Kasumi-1 (cell line): ENCODE measurements at places on chromosomes 3 and 15.

DNA sequence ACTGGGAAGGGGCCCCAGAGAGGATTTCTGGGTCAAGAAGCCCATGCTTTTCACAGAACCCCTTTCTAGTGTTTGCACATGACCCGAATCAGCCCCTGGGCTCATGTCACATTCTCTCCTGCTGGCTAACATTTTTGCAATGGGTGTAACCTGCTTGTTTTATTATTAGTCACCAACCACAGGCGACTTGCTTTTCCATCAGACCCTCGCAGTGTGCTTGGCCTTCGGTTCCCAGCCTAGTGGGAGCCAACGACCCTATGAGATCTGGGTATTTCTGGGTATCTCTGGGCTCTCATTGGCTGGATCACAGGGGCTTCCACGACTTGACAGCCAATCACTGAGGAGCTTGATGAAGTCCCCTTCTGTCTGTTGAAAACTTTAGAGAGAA is 11.0 kb upstream of the FBLN2 start:
- no peak for DNase-seq

- DNase-seq: no peak
Observed at GRCh38 chr3:33833408-33834095, 35.1 kb downstream of the PDCD6IP start.

- DNase-seq: no peak
Observed at GRCh38 chr3:47301456-47301855, 18.7 kb downstream of the KLHL18 start.

GRCh38 chr15:70137967-70138366 is 40.2 kb upstream of the TLE3 start:
- DNase-seq: no peak

DNA sequence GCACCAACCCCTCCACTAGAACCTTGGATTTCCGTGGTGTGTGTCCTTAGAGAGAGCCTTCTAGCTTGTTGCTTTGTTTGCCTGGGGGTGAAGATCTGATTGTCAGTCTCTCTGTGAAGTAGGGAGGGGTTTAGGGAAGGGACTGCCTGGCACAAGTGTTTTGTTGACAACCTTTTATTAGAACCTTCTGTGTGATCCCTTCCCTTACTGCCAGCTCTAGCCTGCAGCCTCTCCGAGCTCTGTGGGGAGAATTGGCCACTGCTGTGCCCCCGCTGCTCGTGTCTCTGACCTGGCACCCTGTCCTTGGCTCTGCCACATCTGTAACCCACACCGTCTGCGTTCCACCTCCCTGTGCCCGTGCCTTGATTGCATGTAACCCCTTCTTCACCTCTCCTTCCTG is 30.9 kb upstream of the PCSK6 start:
- DNase-seq: no peak

DNA sequence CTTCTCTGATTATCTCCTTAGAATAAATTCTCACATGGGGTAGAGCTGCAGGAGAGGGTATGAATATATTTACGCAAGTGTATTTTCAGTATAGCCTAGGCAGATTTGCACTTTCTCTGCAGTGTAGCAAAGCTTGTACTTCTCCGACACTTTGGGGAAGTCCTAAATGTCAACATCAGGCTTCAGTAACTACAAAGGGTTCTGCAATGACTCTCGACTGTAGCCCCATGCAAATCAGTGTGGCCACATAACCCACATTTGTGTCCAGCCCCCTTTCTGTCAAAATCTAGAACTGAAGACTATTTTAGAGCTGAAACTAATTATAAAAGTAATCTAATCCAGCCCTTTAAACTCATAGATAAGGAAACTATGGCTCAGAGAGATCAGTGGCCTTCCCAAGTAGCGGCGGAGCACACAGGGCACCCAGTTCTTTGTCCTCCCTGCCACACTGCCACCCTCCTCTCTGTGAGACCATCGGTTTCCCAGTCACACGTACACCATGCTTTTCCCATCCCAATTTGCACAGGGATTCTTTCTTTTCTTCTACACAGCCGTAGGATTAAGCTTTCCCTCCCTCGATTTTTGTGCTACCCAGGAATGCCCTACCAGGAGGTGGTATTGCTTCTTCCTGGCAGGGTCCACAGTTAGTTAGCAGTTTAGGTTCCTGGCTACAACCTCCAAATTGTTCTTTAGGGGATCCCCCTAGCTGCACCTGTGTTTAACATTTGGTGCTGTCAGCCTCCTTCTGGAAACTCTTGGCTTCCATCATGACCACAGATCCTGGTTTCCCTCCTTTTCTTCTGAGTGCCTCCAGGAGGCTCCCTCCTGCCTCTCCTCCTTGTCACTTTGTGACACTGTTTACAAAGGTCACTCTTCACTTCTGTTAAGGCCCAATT is 22.9 kb downstream of the MRAS start:
- peak; percentile 9 for DNase-seq

DNA sequence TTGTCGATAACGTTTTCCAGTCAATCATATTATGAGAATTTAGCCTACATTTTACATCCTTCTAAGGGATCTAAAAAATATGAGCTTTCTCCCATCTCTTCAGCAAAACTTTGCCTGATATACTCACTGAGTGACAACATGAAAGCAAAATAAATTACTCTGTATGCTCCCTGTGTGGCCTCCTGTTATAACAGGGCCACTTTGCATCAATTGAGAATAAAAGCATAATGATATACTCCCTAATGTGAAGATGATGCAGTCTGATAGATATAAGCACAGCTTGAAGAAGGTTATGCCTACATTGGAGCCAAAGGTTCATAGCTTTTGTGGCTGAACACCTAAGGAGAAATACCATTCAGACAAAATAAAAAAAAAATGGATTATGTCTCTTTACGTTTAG is 561.3 kb upstream of the ZNF717 start:
- no peak for DNase-seq

- DNase-seq: no peak
Observed at GRCh38 chr3:188486952-188487351, 333.0 kb downstream of the LPP start.

DNA sequence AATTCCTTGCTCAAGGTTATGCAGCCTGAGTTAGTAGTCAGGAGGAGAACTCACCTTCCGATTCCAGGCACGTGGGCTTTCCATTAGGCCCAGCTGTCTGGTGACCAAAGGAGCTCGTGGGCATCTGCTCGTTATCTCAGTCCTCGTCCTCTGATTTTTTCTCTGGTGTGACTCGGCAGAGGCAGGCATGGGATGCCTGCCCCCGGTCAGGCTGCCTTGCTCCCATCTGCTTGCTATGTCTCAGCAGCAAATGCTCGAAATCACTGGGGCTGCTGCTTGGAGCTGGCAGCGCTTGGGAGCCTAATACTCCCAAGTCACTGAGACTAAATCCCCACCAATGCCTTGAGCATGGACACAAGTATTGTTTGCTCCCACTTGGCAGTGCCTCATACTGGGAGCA is 84.5 kb upstream of the NMNAT3 start:
- no peak for DNase-seq

DNA sequence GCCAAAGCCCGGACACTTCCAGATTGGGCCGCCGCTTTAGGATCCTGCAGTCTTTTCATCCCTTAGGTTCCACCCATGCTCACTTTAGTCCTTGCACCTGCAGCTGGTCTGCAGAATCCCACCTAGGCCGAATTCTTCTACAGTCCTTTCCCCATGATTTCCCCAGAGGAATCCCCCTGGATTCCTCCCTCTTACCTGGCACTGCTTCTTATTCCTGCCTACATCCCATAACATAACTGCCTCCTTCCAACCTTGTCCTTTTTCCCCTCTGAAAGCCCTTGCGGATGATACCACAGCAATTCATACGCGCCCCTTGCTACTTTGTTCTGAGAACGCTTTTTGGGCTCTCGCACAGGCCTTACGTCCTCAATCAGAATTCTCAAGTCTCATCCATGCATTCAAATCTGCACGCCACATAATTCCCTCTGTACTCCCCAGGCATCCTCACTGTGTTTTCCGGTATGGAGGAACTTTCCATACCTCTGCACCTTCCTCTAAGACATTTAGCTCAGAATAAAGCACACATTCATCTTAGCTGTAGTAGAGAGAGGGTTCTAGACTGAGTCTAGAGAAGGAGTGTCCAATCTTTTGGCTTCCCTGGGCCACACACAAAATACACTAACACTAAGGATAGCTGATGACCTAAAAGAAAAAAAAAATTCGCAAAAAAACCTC is 619 bp downstream of the EIF2AK4 start:
- no peak for DNase-seq

- DNase-seq: no peak
Observed at GRCh38 chr15:61301701-61302100, 72.6 kb upstream of the RORA start.

- DNase-seq: peak; percentile 30
Observed at GRCh38 chr15:51861557-51862359, 32.3 kb downstream of the TMOD3 start.

- DNase-seq: no peak
Observed at GRCh38 chr3:149327156-149327555, 6.3 kb downstream of the TM4SF18 start.

DNA sequence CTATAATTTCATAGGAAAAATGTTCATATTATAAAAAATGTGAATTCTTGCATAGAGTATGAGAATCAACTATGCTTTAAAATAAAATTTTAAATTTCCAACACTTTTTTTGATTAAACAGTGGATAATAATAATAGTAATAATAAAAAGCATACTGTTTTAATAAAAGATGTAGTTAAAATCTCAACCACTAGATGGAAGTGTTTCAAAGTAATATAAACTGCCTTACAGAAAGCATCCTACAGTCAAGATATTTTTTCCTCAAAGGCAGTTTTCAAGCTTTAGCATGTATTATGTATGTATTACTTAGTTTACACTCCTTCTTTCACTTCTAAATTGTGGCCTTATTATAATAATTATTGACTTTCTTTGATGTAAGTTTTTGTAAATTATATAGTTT is 217.5 kb downstream of the CHL1 start:
- peak; percentile 65 for DNase-seq

GRCh38 chr3:107431246-107432012 is 54.2 kb downstream of the CCDC54 start:
- DNase-seq: peak; percentile 36

DNA sequence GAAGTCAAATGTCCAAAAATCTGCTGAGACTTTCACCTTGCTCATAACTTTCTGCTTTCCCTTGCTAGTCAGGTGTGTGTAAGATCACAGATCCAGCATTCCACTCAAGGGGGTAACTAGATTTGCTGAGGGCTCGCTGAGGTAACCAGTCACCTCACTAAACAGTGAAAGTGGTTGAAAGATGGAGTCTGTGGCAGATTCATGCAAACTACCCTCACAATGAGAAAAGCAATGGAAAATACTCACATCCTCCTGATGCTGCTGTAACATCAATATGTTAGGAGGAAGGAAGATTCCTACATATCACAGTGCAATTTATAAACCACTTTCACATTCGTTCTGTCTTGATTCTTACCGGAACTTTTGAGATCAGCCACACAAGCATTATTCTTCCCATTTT is 174.3 kb upstream of the BCL6 start:
- no peak for DNase-seq

DNA sequence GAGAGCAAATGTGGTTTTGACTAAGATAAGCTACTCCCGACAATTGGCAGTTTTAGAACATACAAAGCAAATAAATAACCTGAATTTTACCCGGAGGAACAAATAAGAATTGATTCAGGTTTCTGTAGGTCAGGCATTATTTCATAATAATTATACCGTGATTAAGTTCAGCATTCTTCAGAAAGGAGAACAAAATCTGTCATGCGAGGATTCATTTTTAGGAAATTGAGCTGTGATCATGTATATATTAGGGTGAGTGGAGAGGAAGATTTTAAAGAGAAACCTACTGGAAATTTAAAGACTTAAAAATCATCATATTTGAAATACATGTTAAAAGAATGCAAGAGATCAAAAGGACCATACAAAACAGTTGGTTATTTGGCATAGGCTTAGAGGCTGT is 20.5 kb downstream of the ZNF609 start:
- DNase-seq: no peak

DNA sequence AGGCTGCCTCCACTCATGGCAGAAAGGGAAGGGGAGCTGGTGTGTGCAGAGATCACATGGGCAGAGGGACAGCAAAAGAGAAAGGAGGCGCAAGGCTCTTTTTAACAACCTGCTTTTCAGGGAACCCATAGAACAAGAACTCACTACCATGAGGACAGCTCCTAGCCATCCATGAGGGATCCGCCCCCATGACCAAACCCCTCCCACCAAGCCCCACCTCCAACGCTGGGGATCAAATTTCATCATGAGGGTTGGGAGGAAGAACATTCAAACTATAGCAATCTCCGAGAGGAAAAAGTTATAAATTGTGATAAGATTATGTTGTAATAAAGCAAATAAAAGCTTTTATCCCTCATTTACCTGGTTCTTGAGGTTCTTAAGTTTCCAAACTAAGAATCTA is 84.7 kb upstream of the LMCD1 start:
- peak; percentile 26 for DNase-seq

DNA sequence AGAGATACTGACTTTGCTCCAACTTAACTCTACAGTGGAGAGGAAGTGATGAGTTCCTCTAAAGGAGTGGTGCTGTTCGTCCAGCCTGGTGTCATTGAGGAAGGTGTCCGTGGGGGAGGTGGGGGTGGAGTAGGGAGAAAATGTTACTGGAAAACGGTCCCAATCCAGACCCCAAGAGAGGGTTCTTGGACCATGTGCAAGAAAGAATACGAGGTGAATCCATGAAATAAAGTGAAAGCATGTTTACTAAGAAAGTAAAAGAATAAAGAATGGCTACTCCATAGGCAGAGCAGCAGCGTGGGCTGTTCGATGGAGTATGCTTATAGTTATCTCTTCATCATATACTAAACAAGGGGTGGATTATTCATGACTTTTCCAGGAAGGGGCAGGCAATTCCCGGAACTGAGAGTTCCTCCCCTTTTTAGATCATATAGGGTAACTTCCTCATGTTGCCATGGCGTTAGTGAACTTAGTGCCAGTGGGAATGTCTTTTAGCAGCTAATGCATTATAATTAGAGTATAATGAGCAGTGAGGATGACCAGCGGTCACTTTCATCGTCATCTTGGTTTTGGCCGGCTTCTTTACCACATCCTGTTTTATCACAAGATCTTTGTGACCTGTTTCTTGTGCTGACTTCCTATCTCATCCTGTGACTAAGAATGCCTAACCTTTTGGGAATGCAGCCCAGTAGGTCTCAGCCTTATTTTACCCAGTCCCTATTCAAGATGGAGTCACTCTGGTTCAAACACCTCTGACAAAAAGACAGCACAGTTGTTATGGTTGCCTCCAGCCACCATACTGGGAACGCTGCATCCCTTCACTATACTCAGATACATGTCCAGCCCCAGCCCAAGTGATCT is 38.6 kb downstream of the CLEC3B start:
- DNase-seq: peak; percentile 38

DNA sequence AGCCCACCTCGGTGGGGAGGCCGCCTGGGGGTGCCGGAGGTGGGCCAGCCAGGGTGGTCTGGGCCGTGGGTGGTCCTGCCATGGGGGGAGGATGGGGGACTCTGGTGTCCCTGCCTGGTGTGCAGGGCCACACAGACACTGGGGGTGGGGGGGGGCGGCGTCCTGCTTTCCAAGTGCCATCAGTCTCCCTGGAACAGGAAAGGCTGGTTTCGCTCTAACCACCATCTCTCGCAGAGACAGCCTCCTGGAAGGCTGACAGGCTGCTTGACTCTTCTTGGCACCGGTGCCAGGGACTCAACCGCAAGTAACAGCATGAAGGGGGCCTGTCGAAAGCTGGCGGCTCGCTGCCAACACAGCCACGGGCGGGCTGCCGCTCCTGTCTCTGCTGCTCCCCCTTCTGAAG is 40.3 kb downstream of the RGMA start:
- no peak for DNase-seq
